Uterus (tissue), 4 donors: ENCODE measurements at places on chromosomes 5 and 9. TPM values are rescaled to one million over a fixed set of nuclear protein-coding genes. Genes with fewer than 3 reads are reported as not detected.

The SLC1A3 gene
- 2.3 TPM for total RNA-seq

The WDR38 gene
- total RNA-seq: 1.9 TPM

GRCh38 chr5:81908771-81909170 lies 63.1 kb upstream of the ATG10 start:
- DNase-seq: no peak

- DNase-seq: peak; percentile 86
Measured at GRCh38 chr9:133135146-133135745, 14.2 kb upstream of the RALGDS start.

DNA sequence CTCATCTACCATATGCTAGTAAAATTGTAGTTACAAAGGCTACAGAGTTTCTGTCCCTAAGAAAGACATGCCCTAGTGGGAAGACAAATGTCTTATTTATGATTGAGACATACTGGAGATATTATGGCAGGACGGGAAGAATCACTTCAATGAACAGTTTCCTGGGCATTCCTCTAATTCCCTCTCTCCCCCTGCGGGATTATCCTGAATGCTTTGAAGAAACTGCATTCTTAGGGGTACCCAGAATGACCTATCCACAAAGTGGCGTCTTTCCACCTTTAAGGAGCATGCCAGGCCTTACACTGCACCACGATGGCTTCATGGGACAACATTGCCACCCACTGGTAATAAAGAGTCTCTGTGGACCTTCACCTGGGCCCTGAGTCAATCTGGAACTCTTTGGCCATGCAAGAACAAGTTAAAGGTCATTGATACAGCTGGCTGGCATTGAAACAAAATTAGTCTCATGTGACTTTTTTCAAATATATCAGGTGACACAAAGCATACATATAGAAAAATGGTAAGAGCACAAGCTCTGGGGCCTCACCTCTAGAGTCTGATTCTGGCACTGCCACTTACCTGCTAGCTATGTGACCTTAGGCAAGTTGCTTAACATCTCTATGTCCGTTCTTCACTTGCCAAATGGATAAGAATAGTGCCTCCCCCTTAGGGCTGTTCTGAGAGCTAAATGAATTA lies 32.0 kb downstream of the ANKRD55 start:
- peak; percentile 24 for DNase-seq

The PCDHB5 gene
- 16.4 TPM for total RNA-seq

DNA sequence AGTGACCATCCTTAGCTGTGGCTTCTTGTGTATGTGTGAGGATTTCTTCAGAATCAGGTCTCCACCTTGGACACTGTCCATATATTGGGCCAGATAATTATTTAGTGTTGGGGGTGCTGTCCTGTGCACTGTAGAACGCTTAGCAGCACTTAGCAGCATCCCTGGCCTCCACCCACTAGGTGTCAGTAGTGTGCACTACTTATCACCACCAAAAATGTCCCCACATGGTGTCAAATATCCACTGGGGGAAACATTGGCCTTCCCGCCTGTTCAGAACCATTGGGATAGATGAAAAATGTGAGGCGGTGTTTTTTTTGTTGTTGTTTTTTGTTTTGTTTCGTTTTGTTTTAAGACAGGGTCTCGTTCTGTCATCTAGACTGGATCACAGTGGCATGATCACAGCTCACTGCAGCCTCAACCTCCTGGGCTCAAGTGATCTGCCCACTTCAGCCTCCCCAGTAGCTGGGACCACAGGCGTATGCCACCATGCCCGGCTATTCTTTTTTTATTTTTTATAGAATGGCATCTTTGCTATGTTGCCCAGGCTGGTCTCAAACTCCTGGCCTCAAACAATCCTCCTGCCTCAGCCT lies 67.7 kb downstream of the TENT4A start:
- no peak for DNase-seq

DNA sequence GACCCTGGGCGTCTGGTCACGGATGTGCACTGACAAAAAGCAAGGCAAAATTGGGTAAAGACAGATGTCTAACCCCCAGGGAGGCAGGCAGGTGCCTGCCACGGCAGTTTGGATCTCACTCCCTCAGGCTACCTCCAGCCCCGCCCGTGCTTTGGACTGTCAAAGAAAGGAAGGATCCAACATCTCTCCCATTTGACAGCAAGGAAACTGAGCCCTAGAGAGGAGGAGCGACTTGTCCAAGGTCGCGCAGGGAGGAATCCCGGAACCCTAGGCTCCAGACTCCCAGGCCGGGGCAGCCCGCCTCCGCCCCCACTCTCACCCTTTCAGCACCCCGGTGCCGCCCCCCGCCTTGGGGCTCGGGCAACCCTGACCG lies 376 bp downstream of the GOLGA1 start:
- no peak for DNase-seq

DNA sequence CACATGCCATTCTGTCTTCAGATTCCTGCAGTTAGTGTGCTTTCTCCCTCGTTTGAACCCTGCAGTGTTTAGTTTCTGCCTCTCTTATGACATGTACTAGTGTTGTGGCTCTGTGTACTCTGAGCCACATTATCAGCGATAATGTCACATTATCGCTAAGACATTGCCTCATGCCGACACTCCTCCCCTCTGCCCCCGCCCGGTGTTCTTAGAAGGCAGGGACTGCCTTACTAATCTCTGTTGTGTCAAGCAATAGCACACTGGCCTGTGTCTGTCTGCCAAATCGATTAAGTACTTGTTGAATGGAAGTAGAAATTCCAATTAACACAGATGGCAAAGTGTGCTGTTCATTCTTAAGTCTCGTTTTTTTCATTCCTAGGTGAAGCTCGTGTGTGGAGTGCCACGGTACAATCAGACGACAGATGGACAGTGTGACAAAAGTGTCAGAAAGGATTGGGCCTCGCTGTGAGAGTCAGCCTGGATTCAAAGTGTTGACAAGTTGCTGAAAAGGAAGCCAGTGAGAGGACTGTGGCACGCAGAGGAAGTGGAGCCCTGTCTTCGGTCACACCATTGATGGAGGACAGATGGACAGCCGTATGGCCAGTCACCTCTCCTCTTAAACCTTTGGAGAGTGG lies 10.5 kb downstream of the PIK3R1 start:
- DNase-seq: no peak

GRCh38 chr5:59199868-59200267 lies 617.0 kb downstream of the RAB3C start:
- DNase-seq: no peak

GRCh38 chr9:38437193-38437823 lies 13.1 kb upstream of the IGFBPL1 start:
- DNase-seq: no peak

The SCAMP1 gene
- 94.1 TPM for total RNA-seq

The GGTA1 gene
- total RNA-seq: 3.1 TPM

- DNase-seq: no peak
Measured at GRCh38 chr5:53099546-53099945, 10.0 kb downstream of the MOCS2 start.

GRCh38 chr5:33367416-33367815 lies 73.3 kb upstream of the TARS1 start:
- no peak for DNase-seq

GRCh38 chr5:179803651-179804554 lies 2.8 kb downstream of the MGAT4B start:
- DNase-seq: no peak

The DNAJC25 gene
- total RNA-seq: 24.7 TPM

GRCh38 chr9:99238331-99238730 lies 16.2 kb downstream of the SEC61B start:
- no peak for DNase-seq

The ANXA2R gene
- total RNA-seq: 2.4 TPM

The RNF130 gene
- total RNA-seq: 119 TPM

DNA sequence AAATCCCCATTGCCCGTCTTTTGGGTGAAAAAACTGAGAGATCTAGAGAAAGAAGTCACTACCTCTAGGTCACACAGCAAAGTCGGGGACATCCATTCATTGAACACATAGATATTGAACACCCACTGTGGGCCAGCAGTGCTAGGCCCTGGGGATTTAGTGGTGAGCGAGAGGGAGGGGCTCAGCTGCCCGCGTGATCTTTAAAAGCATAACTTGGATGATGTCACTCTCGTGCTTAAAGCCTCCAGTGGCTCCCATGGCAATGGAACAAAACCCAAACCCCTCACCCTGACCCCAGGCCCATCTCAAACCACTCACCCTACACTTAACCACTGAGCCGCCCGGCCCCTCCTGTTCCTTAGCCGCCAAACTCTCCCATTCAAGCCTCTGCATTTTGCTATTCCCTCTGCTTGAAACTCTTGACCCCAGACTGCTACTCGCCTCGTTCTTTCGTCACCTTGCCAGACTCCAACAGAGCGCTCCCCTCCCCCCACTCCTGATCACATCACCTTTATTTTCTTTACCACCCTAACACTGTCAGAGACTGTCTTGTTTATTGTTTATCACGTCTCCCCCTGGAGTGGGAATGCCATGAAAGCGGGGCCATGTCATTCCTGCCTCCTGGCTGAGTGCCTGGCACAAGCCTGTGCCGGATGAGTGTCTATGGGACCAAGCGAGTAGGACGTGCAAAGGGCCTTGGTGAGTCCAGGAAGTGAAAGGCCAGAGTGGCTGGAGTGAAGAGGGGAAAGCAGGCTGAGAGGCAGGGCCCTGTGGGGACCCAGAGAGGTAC lies 710 bp upstream of the PIP5KL1 start:
- DNase-seq: no peak

DNA sequence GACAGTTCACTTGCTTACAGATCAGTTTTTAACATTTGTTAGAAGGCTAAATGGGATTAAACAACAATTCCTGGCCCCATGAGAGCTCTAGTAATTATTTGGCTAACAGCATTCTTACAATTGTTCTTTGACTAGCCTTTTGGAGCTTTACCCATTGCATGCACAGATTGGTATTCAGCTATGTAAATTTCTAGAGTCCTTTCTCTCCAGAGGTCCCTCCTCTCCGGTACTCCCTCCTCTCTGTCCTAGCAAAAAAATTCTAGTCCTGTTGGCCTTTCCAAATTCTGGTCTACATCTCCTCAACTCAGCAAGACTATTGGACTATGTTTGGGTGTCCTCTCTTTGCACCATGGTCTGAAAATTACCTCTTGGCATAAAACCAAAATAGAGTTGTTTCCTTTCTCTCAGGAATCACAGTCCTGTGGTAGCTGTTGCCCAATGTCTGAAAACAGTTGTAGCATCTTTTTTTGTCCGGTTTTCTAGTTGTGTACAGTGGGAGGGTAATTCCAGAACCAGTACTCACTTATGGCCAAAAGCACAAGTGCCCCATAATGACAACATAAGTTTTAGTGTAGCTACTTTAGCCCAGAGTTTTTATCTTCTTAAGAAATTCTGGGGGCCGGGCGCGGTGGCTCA lies 18.1 kb downstream of the SAR1B start:
- no peak for DNase-seq

DNA sequence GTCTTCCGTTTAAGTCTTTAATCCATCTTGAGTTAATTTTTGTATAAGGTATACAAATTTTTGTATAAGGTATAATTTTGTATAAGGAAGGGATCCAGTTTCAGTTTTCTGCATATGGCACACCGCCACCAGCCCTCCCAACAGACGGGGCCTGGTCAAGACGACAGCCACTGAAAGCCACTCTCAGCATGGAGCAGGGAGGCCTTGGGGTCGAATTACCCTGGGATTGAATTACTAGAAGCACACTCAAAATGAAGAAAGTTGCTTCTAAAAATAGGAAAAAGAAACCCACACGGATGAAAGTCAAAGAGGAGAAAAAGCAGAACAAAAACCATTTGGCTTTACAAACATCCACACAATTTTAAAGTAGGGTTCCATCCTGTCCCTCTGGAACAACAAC lies 586.2 kb upstream of the ADAMTS16 start:
- DNase-seq: no peak

The GAPVD1 gene
- 59.2 TPM for total RNA-seq

The DOCK8 gene
- total RNA-seq: 14.1 TPM

The SHROOM1 gene
- 11.3 TPM for total RNA-seq

- no peak for DNase-seq
Measured at GRCh38 chr5:33319841-33320240, 120.9 kb upstream of the TARS1 start.

- no peak for DNase-seq
Measured at GRCh38 chr5:11143456-11144267, 382.6 kb upstream of the DAP start.

The PCDHB15 gene
- total RNA-seq: 10.2 TPM

GRCh38 chr5:116025866-116026265 lies 6.4 kb upstream of the ARL14EPL start:
- DNase-seq: no peak

DNA sequence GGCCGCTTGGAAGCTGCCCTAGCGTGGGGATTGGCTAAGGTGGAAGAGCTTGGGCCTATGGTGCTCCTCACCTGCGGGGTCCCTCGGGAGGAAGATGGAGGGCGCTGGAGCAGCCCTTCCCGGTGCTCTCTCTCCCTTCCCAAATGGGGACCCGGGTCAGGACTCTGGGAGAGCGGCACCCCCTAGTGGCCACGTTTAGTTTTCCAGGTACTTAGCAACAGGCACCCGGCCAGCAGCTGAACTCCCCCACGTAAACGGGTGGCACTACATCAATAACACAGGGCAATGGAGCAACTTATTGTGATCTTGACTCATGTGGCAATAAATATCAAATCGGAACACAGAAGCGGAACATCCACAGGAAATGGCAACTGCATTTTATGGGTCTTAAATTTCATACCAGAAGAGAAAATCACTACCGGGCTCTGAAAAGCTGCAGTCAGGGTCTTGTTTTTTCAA lies 316.6 kb downstream of the AGTPBP1 start:
- DNase-seq: no peak

DNA sequence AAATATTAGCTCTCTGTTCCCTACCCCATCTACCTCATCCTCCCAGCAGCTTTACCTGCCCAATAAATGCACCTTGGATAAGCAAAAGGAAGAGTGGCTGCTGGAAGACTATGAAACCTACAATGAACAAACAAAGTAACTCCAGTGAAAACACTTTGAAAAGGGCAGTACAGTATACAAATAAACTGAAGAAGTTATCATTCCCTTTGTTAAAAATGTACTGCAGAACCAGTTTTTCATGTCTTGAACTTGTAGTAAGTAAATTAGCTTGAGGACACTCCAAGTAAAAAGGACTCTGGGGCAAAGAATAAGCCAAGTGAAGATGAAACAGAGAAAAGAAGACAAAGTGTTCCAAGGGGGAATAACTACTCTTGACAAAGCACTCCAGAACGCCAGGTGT lies 457.1 kb downstream of the DTWD2 start:
- no peak for DNase-seq

The FOXI1 gene
- not detected for total RNA-seq

DNA sequence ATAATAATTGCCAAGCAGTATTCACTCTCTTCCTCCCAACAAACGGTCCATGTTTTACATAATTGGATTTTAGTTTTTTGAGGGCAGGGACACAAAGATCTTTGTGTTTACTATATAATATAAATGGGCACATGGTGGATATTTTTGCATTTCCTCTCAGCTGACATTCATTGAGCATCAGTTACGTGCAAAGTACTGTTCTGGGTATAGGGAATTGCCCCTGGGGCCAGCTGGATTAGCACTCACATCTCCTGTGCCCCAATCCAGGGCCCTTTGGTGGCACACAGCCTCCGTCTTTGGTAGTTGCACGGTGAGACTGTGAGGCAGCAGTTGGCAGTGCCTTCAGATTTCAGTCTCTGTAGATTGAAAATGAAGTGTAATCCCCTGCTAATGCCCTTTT lies 1.6 kb downstream of the TDRD7 start:
- DNase-seq: no peak

The SLC25A2 gene
- total RNA-seq: 2.4 TPM
